ENCODE measurements at places on chromosomes 6 and 20. TPM values are rescaled to one million over a fixed set of nuclear protein-coding genes. Genes with fewer than 3 reads are reported as not detected.
A peak's percentile ranks its signal among the peaks of the same experiment; 100 is the strongest.

DNA sequence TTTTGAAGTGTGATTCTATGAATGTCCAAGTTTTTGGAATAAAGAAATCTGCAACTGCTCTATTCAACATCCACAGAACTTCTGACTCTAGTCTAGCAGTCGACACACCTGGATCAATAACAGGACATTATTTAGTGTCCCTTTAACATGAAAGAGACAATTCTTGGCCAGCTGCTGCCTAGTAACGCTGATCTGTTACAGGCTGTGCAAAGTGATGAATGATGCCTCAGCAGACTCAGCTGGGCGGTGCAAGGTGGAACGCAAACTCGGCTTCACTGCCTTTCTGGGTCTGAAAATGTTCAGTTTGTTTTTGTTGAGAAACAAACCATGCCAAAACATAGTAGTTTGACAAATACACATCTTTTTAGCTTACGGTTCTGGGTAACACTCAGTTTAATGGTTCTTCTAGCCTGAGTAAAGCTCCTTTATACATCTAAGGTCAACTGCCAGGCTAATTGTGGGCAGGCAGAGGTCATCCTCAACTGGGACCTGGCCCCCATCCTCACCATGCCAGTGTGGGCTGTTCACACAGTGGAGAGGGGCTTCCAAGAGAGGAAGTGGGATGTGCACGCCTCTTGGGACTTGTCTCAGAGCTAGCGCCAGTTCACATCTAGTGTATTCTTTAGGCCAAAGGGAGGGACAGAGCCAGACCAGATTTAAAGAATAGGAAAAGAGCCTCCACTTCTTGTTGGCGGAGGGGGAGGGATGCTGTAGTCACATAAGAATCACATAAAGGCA is 879.7 kb downstream of the QKI start:
- no peaks in the 10 kb centered on the region for H3K27me3 ChIP-seq
- H3K36me3 ChIP-seq, result no peaks in the 10 kb centered on the region
- H3K4me1 ChIP-seq, result no peaks in the 10 kb centered on the region
- no peak for DNase-seq
- H3K4me3 ChIP-seq, result no peak overlapping the region

Gene MEP1A
- total RNA-seq, result not detected

Gene DUSP15
- not detected for total RNA-seq

Gene SPATS1
- not detected for total RNA-seq

DNA sequence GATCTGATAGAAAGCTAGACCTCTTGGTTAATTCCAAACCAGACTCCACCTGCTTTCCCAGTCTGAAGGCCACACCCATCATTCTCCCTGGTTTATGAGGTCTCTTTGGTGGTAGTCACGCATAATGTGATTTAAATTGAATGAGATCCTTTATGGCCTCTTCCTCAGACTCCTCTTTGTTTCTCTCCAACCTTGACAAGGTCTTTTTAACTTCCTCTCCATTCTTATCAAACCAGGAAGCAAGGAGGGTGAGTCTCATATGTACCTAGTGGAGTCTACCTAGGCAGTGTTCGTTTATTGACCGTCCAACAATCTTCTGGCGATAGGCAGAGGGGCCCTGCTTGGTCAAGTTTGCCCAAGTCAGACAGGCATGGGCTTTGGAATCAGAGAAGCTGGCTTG is 184.2 kb upstream of the LAMP5 start:
- no peaks in the 10 kb centered on the region for H3K4me1 ChIP-seq
- no peak overlapping the region for H3K4me3 ChIP-seq
- no peak for DNase-seq
- no peak overlapping the region for H3K27ac ChIP-seq
- no peaks in the 10 kb centered on the region for H3K36me3 ChIP-seq

DNA sequence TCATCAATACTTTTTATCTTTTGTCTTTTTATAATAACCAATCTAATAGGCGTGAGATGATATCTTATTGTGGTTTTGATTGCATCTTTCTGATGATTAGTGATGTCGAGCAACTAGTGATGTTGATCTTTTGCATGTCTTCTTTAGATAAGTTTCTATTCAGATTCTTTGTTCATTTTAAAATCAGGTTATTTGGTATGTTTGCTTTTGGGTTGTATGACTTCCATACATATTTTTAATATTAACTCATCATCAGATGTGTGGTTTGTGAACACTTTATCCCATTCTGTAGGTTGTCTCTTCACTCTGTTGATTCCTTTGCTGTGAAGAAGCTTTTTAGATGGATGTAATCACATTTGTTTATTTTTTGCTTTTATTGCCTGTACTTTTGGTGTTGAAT is 295.8 kb downstream of the BCKDHB start:
- peaks cover 8% of the 10 kb centered on the region for H3K36me3 ChIP-seq
- H3K4me3 ChIP-seq, result no peak overlapping the region
- no peaks in the 10 kb centered on the region for H3K27me3 ChIP-seq
- no peaks in the 10 kb centered on the region for H3K4me1 ChIP-seq
- no peak for DNase-seq
- H3K27ac ChIP-seq, result no peak overlapping the region

Gene RRAGD
- total RNA-seq, result 3.9 TPM

Gene TMEM170B
- total RNA-seq, result 3.7 TPM

GRCh38 chr6:9523462-9523861 is 891.4 kb downstream of the TFAP2A start:
- H3K4me1 ChIP-seq, result no peaks in the 10 kb centered on the region
- no peak for DNase-seq
- no peaks in the 10 kb centered on the region for H3K27me3 ChIP-seq
- no peaks in the 10 kb centered on the region for H3K36me3 ChIP-seq

DNA sequence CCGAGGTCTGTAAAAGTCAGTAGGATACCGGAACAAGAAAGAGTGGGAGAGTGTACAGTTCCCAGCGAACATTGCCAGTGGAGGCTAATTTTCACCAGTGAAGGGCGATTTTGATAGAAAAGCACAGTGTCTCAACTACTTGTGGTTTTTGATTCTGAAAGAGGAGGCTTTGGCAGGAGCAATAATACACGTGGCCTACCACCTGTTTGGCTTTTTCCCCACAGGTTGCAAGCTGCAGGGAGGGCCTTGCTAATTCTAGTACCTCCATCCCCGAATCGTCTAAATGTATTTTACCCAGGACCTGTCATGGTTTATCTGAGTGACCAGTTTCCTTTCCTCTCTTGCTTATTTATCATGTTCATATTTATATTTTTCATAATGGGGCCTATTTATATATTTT is 3.3 kb upstream of the EFCAB8 start:
- no peaks in the 10 kb centered on the region for H3K36me3 ChIP-seq
- no peaks in the 10 kb centered on the region for H3K27me3 ChIP-seq
- H3K4me1 ChIP-seq, result peaks cover 19% of the 10 kb centered on the region
- H3K27ac ChIP-seq, result peak overlapping the region; percentile 47

Measured in naive thymus-derived CD8-positive, alpha-beta T cell (primary cell).